ENCODE measurements at places on chromosomes 7 and 10.

DNA sequence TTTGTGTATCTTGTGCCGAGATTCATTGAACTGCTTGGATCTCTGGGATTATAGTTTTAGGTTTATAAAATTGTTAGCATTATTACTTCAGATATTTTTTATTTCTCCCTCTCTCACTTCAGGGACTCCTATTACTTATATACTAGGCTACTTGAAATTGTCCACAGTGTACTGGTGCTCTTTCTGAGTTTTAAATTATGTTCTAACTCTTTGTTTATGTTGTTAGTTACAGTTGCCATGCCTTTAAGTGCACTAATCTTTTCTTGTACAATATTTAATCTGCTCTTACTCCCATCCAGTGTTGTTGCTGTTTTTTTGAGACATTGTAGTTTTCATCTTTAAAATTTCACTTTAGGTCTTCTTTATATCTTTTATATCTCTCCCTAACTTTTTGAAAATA lies 13.1 kb downstream of the PLEKHS1 start:
- DNase-seq = no peak

- no peak for DNase-seq
Observed at GRCh38 chr7:113367041-113367586, 248.8 kb upstream of the SMIM30 start.

DNA sequence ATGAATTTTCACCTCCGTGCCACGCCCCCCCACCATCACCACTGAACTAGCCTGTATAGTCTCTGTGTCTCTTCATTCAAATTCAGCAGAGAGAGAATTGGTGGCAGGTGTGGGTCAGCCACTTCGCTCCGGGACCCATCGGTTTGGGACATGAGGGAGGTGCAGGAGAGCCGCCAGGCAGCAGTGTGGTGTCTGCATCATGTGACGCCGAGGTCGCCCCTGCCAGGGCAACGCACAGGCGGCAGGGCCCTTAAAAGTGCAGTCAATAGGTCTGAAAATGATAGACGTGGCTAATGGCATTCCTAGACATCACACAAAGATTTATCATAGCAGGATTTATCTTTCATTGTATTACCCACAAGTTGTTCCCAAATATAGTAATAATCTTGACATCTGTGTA lies 100.6 kb upstream of the RNF32 start:
- DNase-seq = no peak

GRCh38 chr7:155580367-155580766 lies 34.0 kb upstream of the CNPY1 start:
- DNase-seq = no peak

DNA sequence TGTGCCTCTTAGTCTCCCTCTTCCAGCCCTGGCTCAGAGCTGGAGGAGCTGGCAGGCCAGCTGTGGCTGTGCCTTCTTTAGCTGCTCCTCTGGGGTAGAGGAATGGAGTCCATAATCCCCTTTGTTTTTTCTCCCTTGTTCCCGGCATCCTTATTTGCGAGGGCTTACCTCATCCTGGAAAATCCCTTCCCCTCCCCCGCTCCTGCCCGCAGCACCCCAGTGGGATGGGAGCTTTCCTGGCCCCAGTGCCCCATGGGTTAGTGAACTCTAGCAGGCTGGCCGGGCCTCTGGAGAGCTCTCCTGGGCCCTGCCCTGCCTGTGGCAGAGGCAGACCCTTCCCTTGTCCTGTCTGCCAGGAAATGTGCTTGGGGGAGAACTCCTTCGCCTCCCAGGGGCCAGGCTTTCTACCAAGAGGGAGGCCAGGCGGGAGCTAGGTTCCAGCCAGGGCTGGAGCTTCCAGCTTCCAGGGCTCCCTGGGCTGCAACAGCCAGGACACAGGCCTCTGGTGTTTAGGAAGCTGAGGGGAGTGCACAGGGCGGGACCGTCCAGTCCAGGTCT lies 16.5 kb upstream of the TRIM8 start:
- DNase-seq = no peak

DNA sequence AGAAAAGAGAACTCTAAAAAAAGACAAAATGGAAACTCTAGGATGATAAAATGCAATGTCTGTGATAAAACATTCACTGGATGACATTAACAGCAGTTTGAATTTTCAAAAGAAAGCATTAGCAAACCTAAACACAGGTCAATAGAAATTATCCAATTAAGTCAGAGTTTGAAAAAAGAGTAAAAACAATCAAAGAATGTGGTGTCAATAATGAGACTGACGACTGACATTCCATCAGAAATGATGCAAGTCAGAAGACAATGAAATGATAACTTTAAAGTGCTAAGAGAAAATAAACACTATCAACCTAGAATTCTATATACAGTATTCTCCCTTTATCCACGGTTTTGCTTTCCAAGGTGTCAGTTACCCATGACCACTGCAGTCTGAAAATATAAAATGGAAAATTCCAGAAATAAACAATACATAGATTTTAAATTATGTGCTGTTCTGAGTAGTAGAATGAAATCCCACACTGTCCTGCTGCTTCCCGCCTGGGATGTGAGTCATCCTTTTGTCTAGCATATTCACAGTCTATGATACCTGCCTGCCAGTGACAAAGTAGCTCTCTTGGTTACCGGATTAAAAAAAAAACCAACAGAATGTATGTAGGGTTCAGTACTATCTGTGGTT lies 38.3 kb upstream of the SFMBT2 start:
- no peak for DNase-seq

DNA sequence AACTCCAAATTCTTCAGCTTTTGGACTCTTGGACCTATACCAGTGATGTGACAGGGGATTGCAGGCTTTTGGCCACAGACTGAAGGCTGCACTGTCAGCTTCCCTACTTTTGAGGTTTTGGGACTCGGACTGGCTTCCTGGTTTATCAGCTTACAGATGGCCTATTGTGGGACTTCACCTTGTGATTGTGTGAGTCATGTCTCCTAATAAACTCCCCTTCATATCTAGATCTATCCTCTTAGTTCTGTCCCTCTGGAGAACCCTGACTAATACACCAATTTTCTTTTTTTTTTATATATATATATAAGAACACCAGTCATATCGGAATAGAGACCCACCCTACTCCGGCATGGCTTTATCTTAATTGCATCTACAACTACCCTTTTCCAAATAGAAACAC lies 166.8 kb downstream of the ETV1 start:
- DNase-seq = no peak

GRCh38 chr7:101924171-101924570 lies 106.7 kb downstream of the CUX1 start:
- no peak for DNase-seq

DNA sequence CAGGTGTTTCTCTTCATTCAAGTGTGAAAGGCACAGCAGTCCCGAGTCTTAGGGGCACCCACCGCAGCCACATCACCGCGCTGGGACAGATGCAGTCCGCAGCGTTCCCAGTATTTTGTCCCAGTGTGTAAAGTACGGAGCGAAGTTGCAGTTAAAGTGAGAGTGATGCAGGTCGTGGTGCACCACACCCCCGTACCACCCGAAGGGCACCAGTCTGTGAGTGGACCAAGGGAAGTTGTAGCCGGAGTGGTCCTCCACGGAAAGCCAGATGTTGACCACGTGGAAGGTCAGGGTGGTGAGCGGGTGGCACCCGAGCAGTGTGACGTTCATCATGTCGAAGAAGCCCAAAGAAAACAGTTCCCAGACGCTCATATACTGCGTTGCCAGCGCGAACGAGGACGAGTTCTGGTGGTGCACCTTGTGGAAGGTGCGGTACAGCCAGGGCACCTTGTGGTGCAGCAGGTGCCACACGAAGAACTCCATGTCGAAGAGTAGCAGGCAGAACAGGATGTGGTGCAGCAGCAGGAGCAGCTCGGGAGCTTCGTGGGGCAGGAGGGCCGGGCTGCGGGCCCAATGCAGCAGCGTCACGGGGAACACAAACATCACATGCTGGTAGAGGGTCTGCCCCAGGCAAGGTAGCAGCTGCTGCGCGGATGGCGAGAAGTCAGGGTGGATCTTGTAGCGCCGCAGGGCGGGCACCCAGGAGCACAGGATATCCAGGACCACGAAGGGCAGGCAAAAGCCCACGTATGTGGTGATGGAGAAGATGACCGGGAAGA lies 526 bp downstream of the CH25H start:
- peak; percentile 57 for DNase-seq

DNA sequence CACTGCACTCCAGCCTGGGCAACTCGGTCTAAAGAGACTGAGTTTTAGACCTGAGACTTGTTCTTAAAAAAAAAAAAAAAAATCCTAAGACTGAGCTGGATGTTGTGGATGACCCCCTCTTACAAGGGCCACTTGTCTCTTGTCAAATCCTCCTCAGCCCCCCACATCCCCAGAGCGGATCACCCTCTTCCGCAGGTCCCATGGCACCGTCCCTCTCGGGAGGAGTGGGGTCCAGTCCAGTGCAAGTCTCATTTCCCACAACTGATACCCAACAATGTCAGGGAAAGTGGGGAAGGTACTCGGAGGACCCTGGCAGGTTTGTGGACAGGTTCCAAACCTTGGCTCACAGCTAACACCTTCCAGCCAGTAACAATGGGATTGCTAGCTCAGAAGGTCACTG lies 100.3 kb downstream of the ELFN1 start:
- DNase-seq = no peak

GRCh38 chr7:145643981-145644380 lies 472.6 kb upstream of the CNTNAP2 start:
- no peak for DNase-seq

- no peak for DNase-seq
Observed at GRCh38 chr7:68434857-68435256, 1163.4 kb upstream of the AUTS2 start.

GRCh38 chr7:158031867-158032308 lies 555.7 kb downstream of the PTPRN2 start:
- DNase-seq = no peak

GRCh38 chr7:84112771-84113170 lies 81.8 kb downstream of the SEMA3A start:
- DNase-seq = no peak

DNA sequence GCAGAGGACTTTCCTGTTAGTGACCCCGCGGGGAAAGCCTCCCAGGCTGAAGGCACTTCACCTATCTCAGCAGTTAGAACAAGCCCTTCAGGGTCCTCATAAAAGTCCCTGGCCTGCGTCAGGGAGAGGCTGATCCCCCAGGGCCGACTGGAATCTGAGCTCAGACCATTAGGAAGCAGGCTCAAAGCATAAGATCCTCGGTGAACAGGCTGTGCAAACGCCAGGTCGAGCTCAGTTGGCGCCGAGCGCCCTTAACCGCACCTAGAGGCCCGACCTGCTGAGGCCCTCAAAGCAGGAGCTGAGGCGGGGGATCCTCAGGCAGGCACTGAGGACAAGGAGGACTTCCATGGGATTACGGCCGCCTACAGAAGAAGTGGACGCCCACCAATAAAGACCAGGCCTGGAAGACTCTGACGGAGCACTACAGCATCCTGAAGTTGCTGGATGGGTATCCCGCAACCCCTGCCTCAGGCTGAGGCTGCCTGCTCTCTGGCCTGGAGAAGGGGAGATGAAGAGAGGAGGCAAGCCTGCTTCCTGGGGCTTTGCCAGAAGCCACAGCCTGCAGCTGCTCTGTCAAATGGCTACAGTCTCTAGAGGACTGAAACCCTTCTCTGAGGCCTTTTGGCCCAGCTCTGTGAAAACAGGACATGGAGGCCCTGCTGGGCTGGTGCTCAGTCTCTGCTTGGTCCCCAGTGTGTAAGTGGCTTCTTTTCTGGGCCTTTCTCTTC lies 29.9 kb downstream of the LIPJ start:
- no peak for DNase-seq

GRCh38 chr7:128931965-128932861 lies 5.5 kb upstream of the IRF5 start:
- DNase-seq = no peak

DNA sequence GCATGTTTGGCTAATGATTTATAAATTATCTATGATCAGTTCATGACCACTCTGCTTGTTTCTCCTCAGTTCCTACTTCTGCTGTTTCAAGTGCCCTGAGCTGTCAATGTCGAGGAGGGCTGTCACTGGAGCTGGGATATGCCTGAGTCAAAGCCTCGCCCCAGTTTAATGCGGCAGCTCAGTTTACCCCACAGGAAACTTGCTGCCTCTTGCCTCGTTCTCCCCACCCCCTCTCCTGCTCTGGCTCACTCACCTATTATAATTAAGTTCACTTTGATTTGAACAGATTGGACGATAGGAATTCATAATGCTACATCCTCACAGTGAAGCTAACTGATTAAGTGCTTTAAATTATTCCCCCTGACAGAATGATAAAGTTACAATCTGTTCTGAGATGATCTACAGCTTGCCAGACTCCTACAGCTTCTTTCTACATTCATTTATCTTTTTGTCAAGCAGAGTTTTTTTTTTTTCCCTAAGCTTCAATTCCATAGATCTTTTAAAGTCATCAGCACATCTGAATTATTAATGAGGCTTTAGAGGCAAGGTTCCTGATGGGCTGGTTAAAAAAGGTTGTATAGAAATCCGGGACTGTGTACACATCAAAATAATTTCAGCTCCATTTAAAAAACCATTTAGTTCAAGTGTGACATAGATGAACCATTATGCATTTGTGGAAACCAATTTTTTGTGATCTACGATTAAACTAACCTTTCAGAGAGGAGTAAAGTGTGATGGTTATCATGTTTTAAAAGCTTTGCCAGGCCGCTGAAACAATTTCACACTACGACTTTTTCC lies 758.3 kb downstream of the KCNMA1 start:
- no peak for DNase-seq

GRCh38 chr7:157434701-157435100 lies 97.9 kb downstream of the DNAJB6 start:
- DNase-seq = no peak

GRCh38 chr10:79061441-79062315 lies 7.1 kb upstream of the ZMIZ1 start:
- DNase-seq = no peak

DNA sequence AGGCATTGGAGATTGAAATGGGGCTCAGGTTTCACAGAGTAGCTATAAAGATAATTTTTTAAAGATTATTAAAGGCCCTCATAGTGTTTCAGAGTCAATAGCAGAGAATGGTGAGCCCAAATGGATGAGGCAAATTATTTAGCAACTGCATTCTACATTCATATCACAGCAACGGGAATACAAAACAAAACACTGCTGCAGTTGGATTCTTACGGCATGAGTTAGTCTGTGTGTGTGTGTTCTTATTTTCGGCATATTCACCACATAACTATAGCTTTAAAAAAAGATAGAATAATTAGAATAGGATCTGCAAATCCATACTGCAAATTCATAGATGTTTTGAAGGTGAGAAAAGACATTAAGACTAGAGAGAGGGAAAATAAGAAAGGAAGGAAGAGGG lies 66.0 kb downstream of the SUGCT start:
- no peak for DNase-seq

GRCh38 chr7:135263321-135263970 lies 29.8 kb downstream of the STRA8 start:
- no peak for DNase-seq
